ENCODE measurements at places on chromosomes 2 and 18.

DNA sequence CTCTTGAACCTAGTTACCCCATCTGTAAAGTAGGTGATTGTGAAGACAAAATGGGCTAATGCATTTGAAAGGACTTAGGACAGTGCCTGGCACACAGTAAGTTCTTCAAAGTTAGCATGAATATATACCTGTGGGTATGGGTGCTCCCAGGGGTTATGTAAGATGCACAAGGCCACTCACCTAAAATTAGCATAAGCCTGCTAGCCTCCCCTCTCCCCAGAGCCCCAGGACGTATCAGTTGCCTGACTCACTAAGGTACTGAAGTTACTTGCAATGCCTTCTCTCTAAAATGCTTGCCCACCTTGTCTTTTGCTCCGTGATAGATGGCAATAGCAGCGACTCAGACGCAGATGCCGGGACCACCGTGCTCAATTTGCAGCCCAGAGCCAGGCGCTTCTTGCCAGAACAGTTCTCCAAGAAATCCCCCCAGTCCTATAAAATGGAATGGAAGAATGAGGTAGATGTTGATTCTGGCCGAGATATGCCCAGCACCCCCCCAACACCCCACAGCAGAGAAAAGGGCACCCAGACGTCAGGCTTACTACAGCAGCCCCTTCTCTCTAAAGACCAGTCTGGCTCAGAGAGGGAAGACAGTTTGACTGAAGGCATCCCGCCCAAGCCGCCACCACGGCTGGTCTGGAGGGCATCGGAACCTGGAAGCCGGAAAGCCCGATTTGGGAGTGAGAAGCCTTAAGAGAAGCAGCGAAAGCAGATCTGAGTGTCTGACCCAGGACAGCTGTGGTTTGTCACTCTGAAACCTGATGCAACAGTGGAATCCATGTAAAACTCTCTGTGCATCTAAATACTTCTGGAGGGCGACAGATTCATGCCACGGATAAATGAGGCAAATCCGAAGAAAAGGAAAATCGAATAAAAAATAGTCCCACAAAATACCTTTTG, 53.8 kb upstream of the TMEM182 start:
- no peak for DNase-seq

DNA sequence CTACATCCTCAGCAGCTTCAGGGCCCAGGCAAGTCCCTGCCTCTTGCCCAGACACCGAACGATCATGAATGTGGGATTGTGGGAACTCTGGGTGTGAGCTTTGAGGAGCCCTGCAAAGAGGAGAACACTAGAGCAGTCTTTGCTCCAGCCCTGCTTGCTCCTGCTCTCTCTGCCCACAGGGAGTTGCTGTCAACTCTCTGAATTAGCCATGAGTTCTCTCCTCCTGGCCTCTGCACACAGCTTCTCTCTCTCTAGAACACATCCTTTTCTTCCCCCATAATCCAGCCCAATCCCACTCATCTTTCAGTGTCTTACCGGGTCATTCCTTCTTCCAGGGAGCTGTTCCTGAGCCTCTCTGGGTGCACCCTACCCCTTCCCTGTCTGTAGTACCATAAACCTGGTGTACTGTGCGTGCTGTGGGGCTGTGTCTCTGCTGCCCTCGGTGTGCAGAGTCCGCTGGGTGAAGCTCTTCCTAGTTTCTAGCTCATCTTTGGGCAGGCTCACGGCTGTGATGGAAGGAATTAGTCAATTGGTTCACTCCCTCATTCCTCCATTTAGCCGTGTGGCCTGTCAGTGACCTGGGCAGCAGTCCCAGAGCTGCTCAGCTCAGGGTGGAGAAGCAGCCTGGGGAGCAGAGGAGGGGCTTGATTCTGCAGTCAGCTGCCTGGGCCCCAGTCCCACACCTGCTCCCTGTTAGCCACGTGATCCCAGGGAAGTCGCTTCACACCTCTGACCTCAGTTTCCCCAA, 132.9 kb upstream of the HDAC4 start:
- no peak for DNase-seq

- no peak for DNase-seq
Observed at GRCh38 chr2:103810875-103811274, 1043.0 kb upstream of the POU3F3 start.

GRCh38 chr2:19648583-19648982, 253.2 kb downstream of the TTC32 start:
- no peak for DNase-seq

DNA sequence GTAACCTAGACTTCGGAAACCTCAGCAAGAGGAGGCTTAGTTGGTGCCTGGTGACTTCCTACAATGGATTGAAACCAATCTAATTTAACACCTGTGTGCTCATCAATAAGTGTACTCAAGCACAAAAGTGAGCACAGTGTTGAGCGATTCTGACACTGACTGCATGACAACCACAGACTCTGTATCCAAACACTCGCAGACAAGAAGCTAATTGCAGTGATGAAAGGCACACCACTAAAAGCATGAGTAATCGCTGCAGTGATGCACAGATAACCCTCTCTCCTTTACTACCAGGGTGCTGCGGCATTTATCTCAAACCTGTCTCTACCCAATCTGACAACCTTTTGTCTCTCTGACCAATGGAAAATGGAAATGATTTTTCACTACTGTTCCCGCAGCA, 168.1 kb downstream of the AFF3 start:
- DNase-seq: no peak

- no peak for DNase-seq
Observed at GRCh38 chr2:230410861-230411569, 5.0 kb upstream of the SP100 start.

DNA sequence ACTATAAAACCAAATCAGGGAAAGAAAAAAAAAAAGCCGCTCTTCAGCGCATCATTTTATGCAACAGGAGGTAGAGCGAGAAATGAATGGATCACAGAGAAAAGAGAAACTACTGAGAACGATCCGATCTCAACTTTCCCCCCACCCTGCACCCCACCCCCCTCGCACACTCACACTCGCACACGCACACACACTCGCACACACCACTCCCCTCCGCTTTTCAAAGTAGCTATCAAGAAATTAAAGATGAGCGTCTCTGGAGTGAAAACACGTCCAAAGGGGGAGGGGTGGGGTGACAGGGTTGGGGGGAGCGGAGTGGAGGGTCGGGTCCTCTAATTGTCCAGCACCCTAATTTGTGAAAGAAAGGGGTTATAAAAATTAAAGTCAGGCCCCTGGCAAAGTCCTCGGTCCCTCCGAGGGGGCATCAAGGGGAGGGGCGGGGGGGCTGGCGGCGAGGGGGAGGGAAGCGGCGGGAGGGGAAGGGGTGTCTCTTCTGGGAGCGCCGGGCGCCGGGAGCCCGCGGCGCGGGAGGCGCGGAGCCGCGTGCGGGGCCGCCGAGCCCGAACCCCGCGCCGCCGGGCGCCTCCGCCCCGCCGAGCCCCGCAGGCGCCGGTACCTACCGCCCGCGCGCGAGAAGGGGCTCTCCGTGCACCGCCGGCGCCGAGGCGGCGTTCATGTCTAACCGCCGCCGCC, 428 bp downstream of the TCF4 start:
- DNase-seq: no peak

GRCh38 chr2:228917220-228917619, 353.9 kb downstream of the PID1 start:
- DNase-seq: no peak

DNA sequence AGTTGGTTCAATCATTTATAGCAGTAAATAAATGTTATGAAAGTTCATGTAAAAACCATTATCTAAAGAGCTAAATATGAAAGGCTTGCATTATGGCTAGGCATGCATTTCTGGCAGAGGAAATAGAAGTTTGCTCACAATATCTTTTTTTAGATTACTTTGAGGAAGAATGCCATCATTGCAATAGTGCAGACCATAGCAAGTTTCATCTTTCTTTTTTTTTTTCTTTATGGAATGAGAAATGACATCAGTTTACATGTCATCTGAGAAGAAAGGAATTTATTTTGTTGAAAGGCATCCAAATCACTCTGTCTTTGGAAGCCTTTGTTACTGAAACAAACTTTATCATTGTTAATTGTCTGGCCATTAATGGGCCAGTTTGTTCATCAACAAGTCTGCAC, 74.5 kb upstream of the NCKAP5 start:
- DNase-seq: no peak

DNA sequence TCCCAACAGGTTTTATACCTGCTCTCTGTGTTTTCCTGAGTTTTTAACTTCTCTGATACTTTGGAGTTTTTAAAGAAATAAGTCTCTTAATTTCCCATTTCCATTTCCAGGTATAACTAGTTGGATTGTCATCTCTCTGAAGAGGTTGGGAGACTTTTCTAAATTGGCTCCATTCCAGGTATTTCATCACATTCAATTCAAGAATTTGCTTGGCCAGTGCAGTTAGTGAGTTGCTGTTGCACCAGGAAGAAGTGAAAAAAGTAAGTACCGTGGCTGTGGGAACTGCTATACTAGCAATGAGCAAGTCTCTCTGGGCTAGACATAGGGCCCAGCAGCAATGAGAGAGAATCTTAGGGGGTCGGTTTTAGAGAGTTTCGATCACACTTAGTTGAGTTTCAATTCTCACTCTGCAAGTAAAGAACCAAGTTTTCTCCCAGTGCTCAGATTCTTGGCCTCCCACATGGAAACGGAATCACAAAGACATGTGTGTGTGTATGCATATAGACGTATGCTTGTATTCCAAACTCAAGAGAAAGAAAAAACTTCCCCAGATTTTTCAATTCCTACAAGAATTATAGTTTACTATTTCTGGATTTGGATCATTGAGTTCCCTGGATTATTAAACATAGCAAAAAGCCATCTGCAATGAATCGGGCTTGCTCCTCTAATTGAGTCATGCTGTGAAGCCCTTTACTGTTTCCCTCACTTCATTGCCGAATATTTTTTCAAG, 894.4 kb downstream of the BCL11A start:
- DNase-seq: no peak

GRCh38 chr2:200905618-200906296, 16.6 kb downstream of the NIF3L1 start:
- DNase-seq: no peak

- DNase-seq: no peak
Observed at GRCh38 chr18:77098029-77098428, 34.6 kb downstream of the MBP start.

- DNase-seq: no peak
Observed at GRCh38 chr2:137566387-137566786, 397.9 kb upstream of the HNMT start.

- no peak for DNase-seq
Observed at GRCh38 chr2:228599297-228599696, 417.8 kb upstream of the SPHKAP start.

DNA sequence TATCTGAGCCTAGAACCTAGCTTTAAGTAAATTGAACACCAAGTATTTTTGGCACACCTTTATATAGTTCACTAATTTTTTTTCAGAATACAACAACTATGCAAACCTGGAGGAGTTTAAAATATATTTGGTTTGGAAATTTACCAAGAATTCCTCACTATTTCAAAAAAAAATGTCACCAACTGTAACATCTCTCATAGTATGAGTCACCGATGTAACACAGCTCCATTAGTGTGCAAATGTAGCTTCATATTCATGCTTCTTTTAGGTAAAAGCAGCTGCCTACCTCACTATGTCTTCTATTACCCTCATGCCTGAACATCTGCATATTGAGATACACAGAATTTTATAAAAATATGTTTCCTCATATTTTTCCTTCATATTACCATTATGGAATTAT, 80.5 kb downstream of the NRXN1 start:
- DNase-seq: no peak

DNA sequence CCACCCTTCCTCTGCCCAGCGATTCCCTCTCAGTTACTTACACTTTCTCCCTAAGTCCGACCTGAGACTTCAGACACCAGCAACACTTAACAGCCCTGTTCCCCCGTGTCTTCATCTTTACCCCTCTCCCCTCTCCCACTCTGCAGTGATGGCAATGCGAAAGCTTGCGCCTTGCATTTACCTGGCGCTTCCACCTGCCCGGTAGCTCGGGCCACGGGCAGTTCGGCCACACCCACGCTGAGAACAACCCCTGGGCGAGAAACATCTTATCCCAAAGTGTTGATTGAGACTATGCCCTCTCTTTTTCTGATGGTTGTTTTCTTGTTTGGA, 558 bp downstream of the DNAJC10 start:
- DNase-seq: no peak

Data from stimulated activated CD8-positive, alpha-beta memory T cell treated with anti-CD3 and anti-CD28 coated beads, Interleukin-4, amount 100 ng/mL, for 1 hour (primary cell).